D721Med (cell line): ENCODE measurements at places on chromosomes 4 and X.

GRCh38 chrX:2483398-2484060 is 17.2 kb downstream of the DHRSX start:
- no peak for DNase-seq

DNA sequence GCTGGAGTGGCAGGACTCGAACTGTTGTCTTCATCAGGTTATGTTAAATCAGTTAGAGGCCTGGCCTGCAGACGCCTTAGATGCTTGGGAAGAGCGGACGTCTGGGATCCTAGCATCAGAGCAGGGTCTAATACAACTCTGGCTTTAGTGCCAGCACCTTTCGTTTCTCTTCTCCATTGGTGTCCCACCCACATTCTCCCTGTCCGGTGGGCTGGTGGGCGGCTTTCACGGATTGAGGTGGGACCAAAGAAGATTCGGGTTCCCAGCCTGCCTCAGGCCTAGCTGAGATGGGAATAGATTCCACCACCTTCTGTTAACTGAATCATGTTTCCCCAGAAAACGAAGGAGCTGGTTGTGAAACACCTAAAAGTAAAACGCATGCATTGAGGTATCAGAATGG is 939 bp downstream of the PDK3 start:
- no peak for DNase-seq

GRCh38 chr4:65825116-65825753 is 154.9 kb upstream of the EPHA5 start:
- no peak for DNase-seq

DNA sequence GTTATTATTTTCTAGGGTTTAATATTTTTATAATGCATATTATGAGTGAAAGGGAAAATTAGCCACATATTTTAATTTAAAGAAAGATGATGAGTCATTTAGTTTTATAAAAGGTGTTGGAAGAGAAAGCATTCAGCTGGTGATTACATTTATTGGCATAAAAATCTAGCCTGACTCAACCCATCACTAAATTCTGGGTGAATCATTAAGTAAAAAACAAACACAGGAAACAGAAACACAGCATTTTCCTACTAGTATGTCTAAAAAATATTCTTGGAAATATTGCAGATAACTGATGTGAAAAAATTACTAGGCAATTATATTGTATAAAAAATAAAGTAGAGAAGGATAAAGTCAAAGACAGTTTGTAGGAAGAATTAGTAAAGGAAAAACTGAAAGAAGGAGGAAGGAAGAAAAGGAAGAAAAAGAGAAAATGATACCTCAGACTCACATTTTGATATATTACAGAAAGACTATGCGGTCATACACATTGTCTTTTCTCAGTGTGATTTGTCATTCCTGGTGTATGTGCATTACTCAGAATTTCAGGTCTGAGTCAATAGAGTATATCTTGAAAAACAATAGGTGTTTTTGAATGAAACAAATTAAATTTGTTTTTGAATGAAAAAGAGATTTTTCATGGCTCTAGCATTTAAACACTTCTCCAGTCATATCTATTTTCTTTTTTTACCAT is 48.0 kb upstream of the SPOCK3 start:
- no peak for DNase-seq

DNA sequence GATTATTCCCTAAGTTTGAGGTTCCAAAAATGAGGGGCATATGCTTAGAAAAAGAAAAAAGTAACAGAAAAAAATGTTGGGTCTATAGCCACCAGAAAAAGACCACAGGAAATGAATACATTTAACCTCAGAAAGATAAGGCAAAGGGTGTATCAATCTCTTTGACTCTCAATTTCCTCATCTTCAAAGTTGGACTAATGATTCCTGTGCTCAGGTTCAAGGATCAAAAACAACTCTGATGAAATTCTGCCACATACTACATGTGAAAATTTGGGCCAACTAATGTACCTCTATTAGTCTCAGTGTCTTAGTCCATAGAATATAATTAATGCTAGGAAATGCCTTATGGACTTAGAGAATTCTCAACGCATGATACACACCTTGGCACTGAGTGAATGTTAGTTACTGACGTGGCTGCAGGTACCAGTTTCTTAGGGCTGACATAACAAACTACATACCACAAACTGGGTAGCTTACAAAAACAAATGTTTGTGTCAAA is 257.7 kb downstream of the ANKRD50 start:
- no peak for DNase-seq

DNA sequence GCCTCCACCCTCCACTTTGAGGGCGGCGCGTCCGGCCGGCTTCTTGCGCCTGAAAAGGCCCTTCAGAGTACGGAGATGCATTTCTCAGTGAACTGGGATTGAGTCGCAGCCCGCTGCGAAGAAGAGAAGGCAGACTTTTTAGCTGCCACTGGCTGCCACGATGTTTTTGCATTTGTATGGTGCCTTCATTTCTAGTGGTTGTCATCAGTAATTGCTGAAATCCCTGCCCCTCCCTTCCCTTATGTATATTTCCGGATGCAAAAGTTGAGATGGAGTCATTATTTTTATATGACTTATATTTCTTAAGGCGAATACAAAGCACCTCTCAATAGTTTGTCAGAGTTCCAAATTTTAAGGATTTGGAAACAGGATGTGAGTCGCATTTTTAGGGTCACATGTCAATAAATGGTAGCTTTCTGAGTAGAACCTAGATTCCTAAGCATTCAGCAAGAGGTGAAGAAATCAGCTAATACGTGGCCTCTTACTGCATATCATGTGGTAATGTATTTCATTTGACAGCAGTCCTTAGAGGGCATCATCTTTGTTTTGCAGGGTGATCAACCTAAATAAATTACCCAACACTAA is 658 bp downstream of the ATP6AP2 start:
- no peak for DNase-seq

- DNase-seq = no peak
Observed at GRCh38 chr4:8123389-8123788, 35.2 kb downstream of the ABLIM2 start.

GRCh38 chr4:108586778-108587177 is 33.6 kb upstream of the RPL34 start:
- no peak for DNase-seq

DNA sequence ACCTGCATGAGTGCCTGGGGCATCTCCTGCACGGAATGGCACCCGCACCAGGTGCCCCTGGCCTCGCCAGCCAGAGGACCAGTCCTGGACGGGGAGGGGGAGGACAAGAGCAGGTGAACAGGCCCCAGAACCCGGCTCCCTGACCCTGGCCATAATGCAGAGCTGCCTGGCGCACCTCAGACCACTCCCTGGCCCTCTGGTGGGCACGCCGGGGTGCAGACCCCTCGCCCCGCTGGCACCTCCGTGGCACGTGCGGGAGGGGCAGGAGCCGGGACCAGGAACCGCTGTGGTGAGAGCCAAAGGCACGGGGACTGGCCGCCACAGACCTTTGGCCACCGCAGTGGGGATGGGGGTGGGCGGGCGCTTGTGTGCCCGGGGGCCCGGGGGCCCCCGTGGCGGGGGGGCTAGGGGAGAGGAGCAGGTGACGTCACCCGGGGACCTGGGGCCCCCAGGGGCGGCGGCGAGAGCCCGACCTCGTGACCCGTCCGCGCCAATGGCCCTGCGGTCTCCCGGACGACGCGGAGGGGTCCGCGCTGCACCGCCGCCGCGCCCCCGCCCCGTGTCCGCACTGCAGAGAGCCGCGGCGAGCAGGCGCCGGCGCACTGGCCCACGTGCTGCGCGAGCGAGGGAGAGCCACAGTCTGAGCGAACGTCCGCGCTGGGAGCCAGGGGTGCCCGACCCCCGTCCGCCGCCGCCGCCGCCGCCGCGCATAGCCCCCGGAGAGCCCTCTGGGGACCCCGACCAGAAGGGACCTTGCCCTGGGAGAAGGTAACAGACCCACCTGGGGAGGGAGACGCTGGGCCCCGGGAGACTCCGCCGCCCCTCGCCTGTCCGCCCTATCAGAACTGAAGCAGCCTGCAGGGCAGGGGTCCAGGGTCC is at the start of gene PNMA3:
PNMA3 (plus strand) TSS at position 600 of the 879 bp plus-strand sequence. CDS start 586 bp downstream, outside the sequence.
- DNase-seq = no peak

DNA sequence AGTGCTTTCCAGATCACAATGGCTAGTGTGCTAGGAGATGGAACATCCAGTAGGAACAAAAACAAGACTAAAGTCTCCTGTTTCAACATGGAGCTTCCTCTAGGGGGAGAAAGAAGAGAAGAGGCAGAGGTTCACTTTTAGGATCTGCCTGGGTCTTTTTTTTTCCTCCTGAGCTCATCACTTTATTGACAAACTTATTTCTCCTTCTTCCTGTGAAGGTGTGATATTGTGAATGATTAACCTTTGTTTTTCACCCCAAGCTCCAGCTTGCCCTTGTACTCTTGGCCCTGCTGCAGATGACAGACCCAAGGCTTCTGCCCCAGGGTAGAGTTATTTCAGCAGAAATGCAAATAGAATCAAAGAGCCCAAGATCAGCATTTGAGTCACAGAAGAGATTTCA is 13.5 kb downstream of the PAGE4 start:
- DNase-seq = no peak

DNA sequence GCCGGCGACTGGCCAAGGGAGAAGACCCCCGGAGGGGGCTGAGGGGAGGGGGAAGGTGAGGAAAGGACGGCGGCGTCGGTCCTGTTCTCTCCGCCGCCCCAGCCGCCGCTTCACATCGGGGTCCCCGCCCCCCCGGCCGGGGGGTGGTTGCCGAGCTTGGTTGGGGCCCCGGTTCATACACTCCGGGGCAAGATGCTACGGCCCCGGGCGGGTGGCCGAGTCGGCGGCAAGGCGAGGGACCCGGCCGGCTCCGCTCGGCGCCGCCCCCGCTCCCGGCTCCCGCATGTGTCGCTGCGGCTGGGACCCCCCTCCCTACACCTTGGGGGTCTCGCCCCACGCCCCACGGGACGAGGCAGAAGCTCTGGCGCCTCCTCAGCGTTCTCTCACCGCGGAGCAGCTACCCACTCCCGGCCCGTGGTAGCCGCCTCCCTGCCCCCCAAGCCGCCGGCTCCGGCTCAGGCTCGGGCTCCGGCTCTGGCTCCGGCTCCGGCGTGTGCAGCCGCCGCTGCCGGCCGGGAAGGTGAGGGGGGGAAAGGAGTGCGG is 461 bp downstream of the FBXW7 start:
- no peak for DNase-seq

DNA sequence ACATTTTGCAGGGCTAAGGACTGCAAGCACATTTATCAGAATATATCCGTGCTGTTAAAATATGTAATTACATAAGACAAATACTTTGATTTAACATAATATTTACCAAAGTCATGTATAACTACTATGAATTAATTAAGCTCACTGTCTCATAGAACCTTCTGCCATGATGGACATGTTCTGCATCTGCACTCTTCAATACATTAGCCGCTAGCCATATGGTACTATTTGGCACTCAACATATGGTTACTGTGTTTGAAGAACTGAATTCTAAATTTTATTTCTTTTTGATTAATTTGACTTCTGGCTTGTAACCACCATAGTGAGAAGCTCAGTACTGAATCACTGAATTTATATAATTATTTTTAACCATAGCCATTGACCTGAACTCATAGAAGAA is 427.0 kb upstream of the TRAM1L1 start:
- DNase-seq = no peak

DNA sequence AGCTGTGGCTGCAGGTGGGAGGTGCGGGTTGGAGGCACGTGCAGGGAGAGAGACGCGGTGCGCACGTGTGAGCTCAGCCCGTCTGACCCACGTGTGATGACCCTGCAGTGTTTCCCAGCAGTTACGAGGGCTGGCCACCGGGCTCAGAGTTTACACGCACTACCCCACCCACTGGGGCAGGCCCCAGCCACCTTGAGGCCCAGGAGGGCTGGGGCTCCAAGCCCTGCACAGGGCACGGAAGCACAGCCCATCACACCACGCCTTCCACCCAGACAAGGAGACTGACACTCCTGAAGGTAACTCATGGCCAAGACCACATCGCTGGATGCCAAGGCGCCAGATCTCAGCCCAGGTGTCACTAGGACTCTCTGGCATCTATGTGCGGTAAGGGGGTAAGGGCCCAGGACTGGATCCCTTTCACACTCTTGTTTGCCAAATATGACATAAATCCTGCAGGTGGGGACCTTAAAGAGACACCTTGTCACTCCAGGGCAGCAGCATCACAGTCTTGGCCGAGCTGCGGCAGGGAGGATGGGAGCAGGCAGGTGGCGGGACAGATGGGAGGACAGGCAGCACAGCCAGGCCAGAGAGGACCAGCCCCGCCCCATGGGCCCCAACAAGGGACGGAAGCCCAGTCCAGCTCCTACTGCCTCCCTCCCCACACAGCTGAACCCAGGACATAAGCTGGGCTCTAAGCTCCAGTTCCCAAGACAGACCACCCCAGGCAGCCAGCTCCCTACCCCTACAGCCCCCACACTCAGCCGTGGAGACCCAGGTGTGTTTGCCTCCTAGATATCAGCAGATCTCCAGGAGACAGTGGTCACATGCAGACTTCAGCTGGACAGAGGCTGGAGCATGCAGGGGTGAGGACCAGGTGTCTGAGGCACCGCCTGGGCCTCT is 56.8 kb downstream of the ZFYVE28 start:
- DNase-seq = no peak

GRCh38 chr4:176425035-176425434 is 105.3 kb downstream of the SPCS3 start:
- no peak for DNase-seq

- no peak for DNase-seq
Observed at GRCh38 chr4:125985856-125986255, 671.1 kb downstream of the FAT4 start.

GRCh38 chr4:38188631-38189101 is 228.5 kb downstream of the PTTG2 start:
- DNase-seq = no peak

DNA sequence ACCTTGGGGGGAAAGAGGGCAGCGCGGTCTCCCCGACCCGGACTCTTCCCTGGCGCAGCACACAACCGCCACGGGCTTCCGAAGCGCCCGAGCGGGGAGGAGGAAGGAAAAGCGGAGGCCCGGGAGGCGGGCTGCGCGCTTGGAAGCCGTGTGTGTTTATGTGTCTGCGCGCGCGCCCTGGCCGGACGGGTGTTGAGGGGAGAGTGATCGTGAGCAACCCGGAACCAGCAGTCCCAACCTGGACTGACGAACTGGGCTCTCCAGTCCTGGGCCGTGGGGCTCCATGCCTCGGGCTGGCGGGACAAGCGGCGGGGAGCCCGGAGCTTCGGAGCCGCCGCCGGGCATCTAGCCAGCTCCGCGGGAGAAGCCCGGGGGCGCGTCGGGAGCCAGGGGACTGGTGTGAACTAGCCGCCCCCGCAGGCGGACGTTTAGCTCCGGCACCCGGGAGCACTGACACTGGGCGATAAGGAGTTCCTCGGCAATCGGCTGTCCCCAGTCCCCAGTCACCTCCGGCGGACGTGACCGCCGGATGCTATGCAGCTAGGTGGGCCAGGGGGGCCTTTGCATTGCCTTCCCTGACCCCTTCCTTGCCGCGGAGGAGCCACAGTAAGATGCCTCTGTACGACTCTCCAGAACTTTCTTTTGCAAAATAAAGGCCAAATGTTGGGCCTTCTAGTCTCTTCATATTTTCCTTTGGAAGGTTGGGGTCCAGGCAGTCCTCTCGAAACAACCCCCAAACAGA is 74.8 kb upstream of the BCOR start:
- no peak for DNase-seq
